ENCODE measurements at places on chromosomes 7 and 10.

- DNase-seq: peak; percentile 31
These were observed 29.1 kb downstream of the EZH2 start for GRCh38 chr7:148854983-148855382.

GRCh38 chr7:40833888-40834234, 699.1 kb downstream of the SUGCT start:
- DNase-seq: no peak

DNA sequence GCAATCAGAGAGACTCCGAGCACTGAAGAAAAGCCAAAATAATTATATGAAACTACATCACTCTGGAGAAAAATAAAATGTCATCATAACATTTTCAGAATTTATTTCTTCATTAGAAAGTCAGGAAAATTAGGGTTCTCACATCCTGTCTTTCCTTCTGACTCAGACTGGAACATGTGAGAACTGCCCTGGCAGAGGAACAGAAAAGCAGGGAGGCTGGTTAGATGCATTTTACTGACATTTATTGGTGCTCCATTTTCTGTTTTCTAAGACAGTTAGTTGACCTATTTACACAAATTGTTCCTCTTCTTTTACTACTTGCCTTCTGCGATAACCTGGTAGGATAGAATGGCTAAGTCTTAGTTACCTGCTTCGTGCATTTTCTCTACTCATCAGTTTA, 58.6 kb upstream of the ANK3 start:
- DNase-seq: no peak

GRCh38 chr10:77716458-77717317, 79.1 kb upstream of the KCNMA1 start:
- DNase-seq: no peak

- no peak for DNase-seq
These were observed 57.0 kb downstream of the BRAF start for GRCh38 chr7:140867467-140868462.

DNA sequence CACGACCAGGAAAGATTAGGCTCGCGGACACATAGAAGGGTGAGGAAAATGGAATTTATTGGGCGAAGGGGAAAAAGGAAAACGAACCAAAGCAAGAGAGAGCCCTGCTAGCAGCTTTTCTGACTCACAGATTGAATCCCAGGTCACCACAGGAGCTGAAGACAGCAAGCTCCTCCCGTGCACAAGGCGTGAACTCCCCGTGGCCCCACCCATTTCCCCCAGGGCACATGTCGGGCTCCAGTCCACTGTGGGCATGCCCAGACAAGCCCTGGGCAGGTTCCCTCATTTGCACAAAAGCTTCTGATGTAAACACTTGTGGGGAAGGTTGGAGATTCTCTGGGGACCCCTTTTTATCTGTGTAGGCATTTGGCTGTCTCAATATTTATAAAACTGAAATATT, 582.4 kb downstream of the SUGCT start:
- no peak for DNase-seq

- DNase-seq: no peak
These were observed 208.4 kb upstream of the LRRTM3 start for GRCh38 chr10:66717231-66717981.

DNA sequence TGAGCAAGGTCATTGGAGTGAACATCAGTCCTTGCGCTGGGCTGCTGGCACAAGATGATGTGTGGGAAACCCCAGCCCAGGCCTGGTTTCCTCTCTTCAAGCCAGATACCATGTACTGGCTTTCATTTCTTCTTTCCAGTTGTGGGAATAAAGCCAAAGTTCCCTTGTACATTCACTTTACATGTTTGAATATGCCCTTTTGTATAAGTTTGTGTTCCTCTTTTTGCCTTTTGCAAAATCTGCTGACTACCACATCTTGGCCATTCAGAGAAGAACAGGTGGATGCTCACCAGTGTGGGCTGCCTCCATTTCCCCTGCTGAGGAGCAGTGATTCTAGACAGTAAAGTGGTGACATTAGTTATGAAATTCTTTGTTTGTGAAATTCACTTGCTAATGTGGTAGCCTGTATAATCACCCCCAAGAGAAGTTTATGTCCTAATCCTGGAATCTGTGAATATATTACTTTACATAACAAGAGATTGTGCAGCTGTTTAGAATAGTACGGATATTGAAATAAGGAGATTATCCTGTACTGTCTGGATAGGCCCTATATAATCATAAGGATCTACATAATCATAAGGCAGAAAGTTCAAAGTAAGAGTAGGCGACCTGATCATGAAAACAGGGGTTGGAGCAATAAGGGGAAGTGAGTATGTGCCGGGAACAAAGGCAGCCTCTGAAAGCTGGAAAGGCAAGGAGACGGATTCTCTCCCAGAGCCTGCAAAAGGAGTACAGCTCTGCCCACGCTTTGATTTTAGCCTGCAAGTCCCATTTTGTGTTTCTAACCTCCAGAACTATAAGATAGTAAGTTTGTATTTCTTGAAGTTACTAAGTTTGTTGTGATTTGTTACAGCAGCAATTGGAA, 18.8 kb upstream of the AOAH start:
- DNase-seq: no peak

DNA sequence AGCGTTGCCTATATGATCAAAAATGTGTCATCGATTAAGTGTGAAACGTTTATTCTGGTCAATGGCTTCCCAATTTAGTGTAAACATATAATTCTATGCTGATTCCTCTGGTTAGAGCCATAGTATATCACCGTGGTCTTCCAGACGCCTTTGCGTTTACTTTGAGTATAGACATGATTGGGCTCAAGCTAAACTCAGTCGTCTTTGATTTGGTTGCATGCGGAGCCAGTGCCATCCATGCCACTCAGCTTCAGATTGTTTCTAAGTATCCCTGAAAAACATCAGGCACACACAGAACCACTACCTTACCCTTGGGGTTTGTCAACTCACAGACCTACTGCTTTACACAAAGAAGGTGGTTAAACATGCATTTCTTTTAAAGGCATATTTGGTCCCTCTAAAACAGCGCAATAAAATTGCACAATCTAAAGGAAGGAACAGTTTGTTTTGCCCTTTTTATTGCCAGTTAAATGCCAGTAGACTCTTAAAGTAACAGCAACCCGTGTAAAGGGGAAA, 273.6 kb upstream of the KLF6 start:
- DNase-seq: no peak

- DNase-seq: no peak
These were observed 52.0 kb downstream of the CDK14 start for GRCh38 chr7:90648107-90648506.

GRCh38 chr10:35412900-35413491, 76.7 kb downstream of the CCNY start:
- DNase-seq: no peak

DNA sequence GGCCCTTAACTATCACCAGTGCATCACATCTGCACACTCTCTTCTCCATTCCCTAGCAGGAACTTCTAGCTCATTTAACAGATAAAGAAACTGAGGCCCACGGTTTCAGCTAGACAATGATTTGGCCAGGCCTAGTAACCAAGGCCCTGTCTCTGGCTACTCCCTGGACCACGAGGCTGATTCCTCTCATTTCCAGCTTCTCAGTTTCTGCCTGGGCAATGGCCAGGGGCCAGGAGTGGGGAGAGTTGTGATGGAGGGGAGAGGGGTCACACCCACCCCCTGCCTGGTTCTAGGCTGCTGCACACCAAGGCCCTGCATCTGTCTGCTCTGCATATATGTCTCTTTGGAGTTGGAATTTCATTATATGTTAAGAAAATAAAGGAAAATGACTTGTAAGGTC, 13.5 kb downstream of the AQP1 start:
- DNase-seq: no peak

GRCh38 chr7:34242391-34242790, 337.1 kb downstream of the BMPER start:
- DNase-seq: no peak

DNA sequence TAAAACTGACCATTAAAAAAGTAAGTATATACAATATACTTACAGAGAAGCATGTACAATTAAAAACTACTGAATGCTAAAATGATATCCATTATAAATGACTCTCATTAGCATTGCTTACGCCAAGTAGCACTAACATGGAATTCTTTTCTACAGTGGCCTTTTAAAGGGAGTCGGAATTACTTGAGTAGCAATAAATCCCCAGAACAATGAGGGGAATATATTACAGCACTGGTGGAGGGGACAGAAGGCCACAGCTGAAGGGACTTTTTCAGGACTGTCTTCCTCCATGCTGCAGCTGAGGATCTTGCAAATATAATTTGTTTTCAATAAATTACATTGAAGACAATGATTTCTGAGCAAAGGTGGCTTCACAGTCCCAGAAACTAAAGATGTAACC, 97.0 kb downstream of the ALOX5 start:
- DNase-seq: no peak

- no peak for DNase-seq
These were observed 44.5 kb downstream of the KCNMA1 start for GRCh38 chr10:77592946-77593636.

DNA sequence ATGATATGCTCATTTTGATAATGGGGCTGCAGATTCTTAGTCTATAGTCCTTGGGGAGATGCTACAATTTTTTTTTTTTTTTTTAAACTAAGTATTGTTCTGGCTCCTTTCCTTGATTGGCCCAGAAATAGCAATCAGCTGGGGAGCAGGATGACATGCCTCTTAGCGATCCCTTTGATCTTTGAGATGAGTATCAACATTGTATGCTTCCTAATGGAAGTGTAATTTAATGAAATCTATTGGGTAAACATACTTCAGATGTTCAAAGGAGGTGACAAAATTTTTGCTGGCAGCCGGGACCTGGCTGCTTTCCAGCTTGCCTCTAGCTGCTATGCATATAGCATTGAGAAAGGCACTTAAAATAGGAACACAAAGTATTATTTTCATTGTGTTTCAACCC, 43.5 kb downstream of the VTI1A start:
- peak; percentile 22 for DNase-seq

DNA sequence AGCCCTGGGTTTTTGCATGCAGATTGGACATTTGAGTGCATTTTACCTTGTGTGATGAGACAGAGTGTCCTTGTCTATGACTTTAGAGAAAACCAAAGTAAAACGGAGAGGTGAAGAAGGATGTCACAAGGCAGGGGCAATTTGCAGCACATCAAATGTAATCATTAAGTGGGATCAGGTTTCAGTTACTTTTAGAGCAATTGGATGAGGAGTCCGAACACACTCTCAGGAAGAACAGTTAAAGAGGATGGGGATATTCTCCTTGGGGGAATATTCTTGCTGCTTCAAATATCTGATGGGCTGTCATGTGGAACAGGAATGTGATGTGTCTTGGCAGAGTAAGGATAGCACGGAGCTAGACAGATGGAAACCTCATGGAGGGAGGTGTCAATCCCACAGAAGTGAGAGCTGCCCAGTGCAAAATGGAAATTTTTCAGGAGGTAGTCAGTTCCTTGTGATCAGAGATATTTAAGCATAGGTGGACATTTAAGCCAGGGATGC, 757 bp downstream of the RAB19 start:
- no peak for DNase-seq

DNA sequence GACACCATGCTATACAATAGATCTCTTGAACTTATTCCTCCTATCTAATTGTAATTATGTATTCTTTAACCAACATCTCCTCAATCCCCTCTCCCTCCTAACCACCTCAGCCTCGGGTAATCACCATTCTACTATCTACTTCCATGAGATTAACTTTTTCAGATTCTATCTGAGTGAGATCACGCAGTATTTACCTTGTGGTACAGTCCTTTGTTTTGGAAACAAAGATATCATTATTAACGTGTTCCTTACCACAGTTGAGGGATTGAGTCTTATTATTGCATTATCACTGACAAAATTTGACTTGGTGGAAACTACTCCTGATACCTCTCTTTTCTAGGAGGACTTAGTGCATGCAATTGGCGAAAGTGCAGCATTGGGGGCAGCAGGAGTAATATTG, 26.0 kb upstream of the HYAL4 start:
- no peak for DNase-seq

GRCh38 chr7:137774793-137775201, 72.0 kb downstream of the DGKI start:
- DNase-seq: no peak

DNA sequence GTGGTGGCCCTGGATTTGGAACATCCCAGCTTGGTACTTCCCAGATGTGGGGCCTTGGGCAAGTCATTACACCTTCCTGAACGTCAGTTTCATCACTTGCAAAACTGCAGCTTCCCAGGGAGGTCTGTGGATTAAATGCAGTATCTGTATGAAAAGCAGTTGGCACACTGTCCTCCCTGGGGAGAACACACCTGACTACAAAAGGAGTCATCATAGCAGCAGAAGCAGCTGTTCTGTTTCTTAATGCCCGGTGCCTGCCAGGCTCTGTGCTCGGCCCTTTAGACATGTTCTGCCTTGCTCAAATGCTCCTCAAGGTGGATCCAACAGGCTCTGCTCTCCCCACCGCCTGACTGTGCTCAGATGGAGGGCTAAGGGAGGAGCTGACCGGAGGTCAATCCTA, 31.0 kb downstream of the CDCA7L start:
- no peak for DNase-seq

- no peak for DNase-seq
These were observed 160.7 kb downstream of the MALRD1 start for GRCh38 chr10:19209319-19209718.

DNA sequence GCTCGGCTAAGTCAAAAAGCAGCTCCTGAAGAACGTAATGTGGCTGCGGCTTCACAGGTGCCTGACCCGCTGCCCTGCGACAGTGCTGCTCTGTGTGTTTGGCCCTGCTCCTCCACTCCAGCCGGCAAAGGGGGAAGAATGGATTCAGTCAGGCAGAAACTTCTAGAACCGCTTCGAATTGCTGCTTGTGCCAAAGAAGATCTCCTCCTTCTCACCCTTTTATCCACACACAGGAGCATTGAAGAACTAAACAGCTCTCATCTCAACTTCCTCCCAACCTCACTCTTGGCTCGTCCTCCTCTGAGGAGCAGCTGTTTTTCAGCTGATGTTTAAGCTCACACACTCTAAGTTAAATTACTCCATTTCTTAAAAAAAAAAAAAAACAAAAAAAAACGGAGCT, 651.4 kb downstream of the INHBA start:
- no peak for DNase-seq

DNA sequence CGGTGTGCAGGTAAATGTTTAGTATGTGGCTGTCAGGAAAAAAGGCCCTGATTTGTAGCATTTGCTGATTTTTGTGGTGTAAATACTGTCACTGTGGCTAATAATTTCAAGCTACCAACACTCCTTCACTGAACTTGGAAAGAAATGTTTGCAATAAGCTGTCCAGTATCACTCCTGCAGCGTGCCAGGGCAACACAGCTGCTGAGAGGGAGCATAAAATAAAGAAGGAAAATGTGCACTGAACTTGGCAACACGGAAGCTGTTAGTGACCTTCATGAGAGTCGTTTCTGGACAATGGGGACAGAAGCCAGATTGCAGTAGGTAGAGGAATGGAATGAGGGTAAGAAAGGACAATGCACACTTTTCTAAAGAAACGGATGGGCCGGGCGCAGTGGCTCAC, 37.9 kb upstream of the FHIP2A start:
- no peak for DNase-seq

- no peak for DNase-seq
These were observed 17.2 kb upstream of the PSAP start for GRCh38 chr10:71868192-71868697.

DNA sequence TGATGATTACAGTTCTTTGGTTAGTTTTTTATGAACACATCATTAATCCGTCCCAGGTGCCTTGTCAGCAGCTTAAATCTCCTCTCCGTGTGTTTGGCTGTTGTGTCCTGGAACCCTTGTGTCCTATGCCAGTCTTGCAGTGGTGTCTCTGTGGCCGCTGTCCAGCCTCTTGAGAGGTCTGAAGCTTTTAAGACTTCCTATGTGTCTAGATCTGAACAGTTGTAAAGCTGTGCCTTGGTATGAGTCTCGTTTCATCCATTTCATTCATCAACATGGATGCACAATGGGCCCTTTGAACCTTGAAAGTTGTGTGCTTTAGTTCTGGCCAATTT, 16.7 kb downstream of the LMTK2 start:
- DNase-seq: no peak
